NCI-H774 (cell line): ENCODE measurements at places on chromosomes 5 and 9.

GRCh38 chr5:80097451-80097850 is 62.3 kb downstream of the THBS4 start:
- no peak for DNase-seq

DNA sequence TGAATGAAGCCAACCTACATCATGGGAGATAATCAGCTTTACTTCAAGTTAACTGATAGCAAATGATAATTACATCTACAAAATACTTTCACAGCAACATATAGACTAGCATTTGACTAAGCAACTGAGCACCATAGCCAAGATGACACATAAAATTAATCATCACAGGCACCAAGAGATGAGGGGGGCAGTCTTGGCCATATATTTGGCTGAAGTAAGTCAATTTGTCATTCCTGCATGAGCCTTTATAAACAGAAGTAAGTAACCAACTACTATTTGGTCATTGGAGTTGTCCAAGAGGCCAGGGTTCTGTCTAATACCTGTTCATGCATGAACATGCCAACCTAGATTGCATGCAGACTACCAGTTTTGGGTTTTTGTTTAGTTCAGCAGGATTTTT is 53.6 kb downstream of the PDCD1LG2 start:
- no peak for DNase-seq

- DNase-seq: no peak
Observed at GRCh38 chr5:62614355-62614754, 35.7 kb downstream of the LRRC70 start.

DNA sequence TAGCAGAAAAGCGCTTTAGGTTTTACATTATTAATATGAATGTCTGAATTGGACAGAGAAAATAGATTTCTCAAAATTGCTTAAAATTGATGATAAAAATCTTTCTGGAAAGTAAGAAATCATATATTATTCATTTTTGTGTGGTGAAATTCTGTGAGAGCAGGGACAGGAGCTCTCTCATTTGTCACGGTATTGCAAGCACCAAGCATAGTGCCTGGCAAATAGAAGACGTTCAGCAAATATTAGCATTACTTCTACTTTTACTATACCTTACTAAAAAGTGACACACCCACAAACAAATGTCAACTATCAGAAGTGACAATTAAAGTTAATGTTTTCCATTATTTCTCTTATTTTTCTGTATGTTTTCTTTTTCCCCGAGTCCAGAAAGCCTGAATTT is 69.1 kb downstream of the XRCC4 start:
- DNase-seq: no peak

DNA sequence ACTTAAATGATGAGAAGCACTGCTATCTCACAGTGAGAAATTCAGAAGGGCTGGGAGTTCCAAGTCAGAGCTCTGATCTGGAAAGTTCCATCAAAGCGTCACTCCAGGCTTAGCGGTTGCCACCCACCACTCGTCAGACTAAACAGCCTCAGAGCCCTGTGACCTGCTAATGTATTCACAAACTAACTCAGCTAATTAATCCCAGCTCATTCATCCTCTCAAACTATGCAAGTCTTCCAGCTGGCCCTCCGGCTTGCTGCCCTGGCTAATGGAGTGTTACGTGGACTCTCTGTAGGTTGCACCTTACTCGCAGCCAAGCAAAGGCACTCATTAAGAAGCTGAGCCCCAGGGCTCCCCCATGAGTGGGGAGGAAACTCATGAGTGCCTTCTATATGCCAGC is 82.2 kb upstream of the GABRP start:
- no peak for DNase-seq

DNA sequence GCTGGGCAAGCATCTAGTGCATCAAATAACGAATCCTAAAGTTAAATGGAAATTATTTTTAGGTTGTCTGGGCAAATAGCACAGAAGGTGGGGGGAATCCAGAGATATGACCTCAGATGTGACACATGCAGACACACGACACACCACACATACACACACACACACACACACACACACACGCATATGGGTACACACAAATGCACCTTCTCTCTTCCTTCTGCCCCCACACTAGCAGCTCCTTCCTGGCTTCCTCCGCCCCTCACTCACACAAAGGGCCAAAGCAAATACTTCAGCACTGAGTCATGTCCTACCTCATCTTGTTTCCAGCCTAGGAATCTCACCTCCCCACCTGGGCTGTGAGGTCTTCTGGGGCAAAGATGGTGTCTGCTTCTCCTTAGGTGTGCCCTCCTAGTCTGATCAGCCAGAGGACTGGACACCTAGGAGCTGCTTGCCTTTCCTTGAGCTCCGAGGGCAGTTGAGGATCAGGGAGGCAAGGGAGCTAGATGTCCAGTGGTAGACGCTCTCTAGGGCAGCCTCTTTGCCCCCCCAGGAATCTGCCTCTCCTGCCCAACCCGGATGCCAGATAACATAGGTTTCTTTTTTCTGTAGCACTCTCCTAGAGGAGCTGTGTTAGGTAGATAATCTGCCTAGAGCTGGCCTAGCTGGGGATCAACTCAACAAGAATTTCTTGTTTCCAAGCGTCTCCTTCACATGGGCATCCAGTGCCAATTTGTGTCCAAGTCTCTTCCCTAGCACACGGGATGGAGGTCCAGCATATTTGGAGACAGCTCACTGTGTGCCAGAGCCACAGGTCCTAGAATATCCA is 14.3 kb upstream of the JADE2 start:
- DNase-seq: no peak

- no peak for DNase-seq
Observed at GRCh38 chr9:135878528-135879236, 28.7 kb downstream of the CAMSAP1 start.

- DNase-seq: no peak
Observed at GRCh38 chr5:150734579-150735384, 24.0 kb downstream of the DCTN4 start.

GRCh38 chr9:34961574-34962490 is 3.7 kb downstream of the PHF24 start:
- DNase-seq: no peak

DNA sequence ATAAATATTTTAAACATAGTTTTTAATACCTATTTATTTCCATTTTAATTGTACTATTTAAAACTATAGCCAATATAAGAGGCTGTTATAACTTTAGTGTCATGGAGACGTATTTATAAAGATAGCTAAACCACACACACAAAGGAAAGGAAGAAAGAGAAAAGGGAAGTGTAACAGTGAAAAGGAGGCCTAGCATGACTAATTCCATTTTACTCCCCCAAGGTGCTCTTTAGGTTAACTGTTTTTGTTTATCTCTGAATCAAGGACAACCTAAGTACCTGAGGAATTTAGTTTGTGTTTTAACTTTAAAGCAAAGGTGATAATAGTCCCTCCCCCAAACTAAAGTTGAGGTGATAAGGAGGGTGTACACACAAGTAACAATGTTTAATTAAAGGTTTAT is 1188.9 kb upstream of the C9orf72 start:
- DNase-seq: no peak

GRCh38 chr9:30744871-30745270 is 1639.6 kb upstream of the ACO1 start:
- no peak for DNase-seq

DNA sequence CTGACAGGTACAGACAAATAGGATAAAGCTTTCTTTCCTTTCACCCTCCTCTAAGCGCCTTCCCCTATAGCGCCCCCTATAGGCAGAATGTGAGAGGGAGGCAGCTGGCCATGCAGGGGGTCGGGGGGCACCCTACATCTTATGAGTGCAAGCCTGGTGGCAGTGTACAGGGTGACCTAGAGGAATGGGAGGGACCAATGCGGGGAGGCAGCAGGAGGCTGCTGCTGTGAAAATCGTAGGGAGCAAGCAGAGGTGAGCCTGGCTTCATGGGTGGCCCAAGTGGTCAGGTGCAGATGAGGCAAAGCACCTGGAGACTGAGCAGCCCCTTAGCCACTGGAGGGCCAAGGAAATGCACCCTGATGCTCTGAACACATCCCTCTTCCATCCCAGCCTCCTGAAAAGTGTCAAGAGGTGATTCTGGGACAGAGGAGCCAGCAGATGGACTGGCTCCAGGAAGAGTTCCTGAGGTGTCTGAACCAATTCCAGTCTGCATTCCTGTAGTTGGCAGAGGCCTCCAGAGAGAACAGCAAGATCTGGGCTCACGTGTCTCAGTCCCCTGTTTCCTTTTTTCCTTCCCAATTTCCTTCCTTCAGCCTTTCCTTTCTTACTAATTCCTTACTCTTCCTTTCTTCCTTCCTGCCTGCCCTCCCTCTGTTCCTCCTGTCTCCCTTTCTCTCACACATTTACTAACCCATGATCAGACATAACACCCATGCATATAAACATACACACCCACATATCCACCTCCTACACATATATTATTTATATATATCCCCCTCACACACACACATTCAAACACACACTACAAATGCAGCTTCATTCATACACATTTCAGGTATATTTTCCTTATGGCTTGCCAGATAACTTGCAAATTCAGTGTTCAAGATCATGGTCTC is 32.8 kb upstream of the GALNT10 start:
- no peak for DNase-seq

DNA sequence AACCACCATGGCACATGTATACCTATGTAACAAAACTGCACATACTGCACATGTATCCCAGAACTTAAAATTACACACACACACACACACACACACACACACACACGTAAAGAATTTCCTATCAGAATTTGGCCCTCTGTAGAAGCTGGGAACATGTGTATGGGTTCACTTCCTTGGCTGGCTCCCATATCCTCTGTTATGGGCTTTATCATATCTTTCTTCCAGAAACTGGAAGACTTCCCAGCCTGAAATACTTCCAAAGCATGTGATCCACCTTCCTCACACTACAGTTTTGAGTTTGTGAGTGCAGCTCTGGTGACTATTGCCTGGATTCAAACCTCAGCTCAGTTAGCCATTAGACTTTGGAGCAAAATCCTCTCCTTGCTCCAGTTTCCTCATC is 78.6 kb upstream of the GDNF start:
- DNase-seq: no peak

GRCh38 chr5:168409591-168410458 is 76.4 kb upstream of the RARS1 start:
- DNase-seq: no peak

- DNase-seq: no peak
Observed at GRCh38 chr5:10486511-10487344, 45.0 kb downstream of the ROPN1L start.

- DNase-seq: no peak
Observed at GRCh38 chr9:120236596-120236995, 343.4 kb downstream of the CDK5RAP2 start.

- DNase-seq: no peak
Observed at GRCh38 chr5:82534986-82535385, 256.8 kb upstream of the RPS23 start.

DNA sequence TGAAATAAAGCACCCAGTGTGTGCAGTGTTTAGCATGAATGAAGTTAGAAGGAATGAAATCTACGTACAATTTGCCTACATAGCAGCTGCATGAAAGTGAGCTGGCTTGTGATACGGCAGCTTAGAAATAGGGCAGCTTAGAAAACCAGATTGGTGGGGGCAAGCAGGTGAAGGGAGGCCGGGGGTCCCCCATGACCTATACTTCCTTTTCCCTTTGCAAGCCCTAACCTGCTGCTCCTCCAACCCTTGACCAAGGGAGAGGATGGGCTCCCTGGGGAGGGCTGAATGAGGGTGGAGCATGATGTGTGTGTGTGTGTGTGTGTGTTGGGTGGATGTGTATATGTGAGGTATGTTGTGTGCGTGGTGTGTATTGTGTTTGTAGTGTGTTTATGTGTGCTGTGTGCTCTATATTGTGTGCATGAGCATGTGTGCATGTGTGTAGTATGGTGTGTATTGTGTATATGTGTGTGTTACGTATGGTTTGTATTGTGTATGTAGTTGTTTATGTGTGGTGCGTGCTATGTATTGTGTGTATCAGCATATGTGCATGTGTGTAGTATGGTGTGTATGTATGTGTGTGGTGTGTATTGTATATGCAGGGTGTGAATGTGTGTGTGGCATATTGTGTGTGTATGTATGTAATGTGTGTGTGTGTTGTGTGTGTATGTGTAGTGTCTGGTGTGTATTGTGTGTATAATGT is 72.1 kb downstream of the TENT4A start:
- no peak for DNase-seq

DNA sequence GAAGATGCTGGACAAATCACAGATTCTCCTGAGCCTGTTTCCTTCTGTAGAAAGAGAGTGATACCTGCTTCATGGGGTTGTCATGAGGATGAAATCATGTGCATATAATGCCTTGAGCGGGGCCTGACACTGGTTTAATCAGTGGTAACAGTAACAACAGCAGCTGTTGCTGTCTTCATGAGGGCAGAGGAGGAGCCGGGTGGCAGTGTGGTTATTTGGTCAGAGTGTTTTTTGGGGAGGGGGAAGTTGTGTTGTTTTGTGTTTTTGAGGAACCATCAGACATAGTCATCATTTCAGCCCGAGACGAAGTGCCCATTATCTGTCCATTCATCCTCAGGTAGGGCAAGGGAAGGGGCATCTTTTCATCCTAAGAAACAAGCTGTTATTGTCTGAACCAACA is 44.0 kb downstream of the NEURL1B start:
- no peak for DNase-seq

DNA sequence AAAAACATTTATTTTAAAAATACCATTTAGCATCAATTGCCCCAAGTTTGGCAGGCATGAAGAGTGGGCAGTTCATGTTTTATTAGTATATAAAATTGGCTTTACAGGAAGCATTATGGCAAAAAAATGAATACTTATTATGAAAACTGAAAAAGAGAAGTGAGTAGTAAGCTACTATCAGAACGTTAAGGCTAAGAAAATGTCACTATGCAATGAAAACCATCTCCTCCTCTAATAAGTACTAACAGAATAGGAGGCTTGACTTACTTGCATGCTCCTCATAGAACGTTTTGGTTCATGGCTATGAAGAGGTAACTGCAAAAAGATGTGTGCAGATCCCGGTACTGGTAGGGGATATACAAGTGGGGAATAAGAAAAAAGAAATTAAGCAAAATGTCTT is 23.6 kb downstream of the TICAM2 start:
- no peak for DNase-seq

- DNase-seq: peak; percentile 62
Observed at GRCh38 chr5:141560151-141560550, 58.6 kb downstream of the DIAPH1 start.

DNA sequence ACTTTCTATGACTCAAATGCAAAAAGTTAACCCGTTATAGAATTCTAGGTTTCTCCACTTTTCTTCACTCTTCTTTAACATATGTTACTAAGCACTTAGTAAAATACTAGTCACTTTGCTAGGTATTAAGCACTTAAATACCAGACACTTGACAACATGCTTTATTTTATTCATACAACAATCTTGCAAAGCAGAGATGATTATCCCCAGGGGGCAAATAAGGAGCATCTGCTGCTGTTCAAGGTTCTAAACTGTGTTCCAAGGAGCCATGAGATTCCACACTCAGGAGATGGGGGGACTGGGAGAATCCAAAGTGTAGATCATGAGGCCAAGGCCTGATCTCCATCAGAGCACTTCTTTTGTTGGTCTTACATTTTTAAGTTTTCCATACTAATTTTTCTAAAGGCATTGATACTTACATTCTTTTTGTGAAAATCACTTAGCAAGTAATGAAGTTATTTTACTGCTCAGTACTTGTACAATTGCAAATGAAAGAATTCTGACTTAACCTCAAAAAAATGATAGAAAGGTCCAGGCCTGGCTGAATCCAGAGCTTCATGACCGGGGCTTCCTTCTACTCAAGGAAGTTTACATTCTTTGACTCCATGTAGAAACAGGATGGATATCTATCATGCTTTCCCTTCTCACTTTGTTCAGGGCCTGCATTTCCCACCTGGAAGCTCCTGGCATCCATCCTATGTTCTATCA is 504.4 kb upstream of the WWC1 start:
- DNase-seq: no peak
